ENCODE measurements at places on chromosomes 12 and 14.

GRCh38 chr12:85424581-85425348 is 144.7 kb downstream of the ALX1 start:
- DNase-seq, result no peak

DNA sequence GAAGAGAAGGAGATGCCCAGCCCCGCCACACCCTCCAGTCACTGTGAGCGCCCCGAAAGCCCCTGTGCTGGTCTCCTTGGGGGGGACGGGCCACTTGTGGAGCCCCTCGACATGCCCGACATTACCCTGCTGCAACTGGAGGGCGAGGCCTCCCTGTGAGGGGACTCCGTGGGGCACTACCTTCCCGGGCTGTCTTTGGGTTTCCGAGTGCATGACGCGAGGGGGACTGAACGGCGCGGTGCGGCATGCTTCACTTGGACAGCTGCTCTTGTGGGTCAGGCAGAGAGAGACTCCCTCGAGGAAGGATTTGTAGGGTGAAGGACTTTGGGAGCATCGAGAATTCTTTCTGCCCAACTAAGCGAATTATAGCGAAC is 1.1 kb downstream of the CCDC184 start:
- DNase-seq, result no peak

- DNase-seq, result no peak
Measured at GRCh38 chr14:88895116-88895515, 70.7 kb downstream of the TTC8 start.

DNA sequence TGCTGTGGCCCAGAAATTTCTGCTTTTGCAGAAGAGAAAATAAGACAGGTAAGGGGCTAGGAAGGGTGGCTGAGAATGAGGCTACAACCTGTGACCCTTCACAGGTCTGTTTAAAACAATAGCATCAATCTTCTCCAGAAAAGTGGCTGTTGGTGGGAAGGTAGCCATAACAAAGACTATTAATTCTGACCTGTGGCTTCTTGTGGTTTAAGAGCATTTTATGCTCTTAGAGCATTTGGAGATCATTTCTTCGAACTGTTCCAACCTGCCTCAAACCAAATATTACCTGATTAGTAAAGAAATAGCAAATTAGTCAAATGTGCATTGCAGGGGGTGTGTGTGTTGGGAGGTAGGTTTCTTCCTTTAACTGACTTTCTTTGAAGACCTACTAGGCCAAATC is 15.2 kb upstream of the TCP11L2 start:
- DNase-seq, result no peak

DNA sequence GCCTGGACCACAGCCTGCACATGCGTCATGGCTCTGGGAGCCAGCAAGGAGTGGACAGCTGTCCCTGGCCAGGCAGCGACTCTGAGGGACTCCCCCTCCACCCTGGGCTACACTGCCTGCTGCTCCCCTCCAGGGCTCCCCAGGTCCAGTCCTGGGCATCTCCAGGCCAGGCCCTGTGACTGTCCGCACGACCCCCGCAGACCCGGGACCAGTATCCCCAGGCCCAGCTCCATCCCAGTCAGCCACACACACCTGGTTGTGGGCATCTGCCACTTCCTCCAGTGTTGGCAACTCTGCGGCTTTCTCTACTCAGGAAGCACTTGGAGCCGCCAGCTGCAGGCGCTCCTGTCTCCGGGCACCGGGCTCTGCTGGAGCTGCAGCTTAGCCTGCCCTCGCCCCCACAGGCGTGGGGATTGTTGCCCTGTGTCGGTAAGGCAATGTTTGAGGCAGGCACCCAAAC is 2.4 kb downstream of the ULK1 start:
- DNase-seq, result no peak

- DNase-seq, result no peak
Measured at GRCh38 chr14:83712418-83713129, 1817.4 kb upstream of the FLRT2 start.

- no peak for DNase-seq
Measured at GRCh38 chr12:57604454-57604991, at the start of gene DTX3. Gene DTX3 (plus strand): TSS chr12:57604824. CDS start chr12:57606518, 1,694 bp downstream.

DNA sequence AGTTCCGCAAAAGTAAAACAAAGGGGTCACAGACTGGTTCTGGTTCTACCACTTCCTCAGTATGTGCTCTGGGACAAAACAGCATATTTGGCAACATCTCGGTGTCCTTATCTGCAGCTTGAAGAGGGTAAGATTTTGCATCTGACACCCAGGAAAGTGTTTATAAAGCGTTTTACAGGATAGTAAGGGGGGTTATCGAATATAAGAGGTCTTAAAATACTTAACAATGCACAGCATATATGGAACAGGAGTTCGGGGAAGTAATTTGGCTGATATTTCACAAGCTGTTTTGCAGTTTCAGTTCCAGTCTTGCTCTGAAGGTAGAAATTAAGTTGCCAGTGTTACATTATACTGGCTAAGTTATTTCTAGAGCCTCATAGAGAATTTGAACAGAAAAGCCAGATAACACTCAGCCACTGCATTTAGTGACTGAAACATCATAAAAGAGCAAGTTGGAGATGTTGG is 904 bp upstream of the MAP4K5 start:
- DNase-seq, result no peak

GRCh38 chr14:64444984-64445845 is 20.1 kb upstream of the AKAP5 start:
- peak; percentile 17 for DNase-seq

- DNase-seq, result no peak
Measured at GRCh38 chr12:95836185-95836609, 22.6 kb upstream of the SNRPF start.
